ENCODE measurements at places on chromosomes 3 and 15.
A peak's percentile ranks its signal among the peaks of the same experiment; 100 is the strongest.

GRCh38 chr3:160779040-160779439 is 23.0 kb downstream of the PPM1L start:
- DNase-seq = no peak

DNA sequence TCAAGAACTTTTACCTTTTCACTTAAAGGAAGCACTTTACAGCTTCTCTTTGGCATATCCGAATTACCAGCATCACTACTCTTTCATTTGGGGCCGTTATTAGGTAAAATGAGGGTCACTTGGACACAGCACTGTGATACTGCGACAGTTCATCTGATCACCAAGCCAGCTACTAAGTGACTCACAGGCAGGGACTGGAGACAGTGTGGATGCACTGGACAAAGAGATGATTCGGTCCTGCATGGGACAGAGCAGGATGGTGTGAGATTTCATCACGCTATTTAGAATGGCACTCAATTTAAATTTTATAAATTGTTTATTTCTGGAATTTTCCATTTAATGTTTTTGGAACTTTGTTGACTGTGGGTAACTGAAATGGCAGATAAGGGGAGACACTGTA is 166.9 kb upstream of the IL12A start:
- DNase-seq = no peak

DNA sequence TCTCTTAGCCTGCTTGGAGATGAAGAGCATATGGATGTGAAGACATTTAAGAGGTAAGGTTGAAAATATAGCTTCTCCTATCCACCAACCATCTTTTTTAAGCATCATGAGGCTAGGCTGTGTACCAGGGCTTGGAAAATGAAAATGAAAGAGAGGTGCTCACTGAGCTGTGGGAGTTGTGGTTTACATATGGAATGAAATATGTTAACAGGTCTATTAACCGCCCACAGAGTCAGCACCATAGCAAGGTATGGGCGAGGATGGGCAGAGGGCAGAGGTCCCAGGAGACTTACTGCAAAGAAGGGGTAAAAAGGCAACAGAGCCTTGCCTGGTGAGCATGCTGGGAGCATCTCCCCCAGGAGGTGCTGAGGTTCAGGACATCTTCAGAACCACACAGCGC is 273.1 kb downstream of the GABRG3 start:
- DNase-seq = no peak

DNA sequence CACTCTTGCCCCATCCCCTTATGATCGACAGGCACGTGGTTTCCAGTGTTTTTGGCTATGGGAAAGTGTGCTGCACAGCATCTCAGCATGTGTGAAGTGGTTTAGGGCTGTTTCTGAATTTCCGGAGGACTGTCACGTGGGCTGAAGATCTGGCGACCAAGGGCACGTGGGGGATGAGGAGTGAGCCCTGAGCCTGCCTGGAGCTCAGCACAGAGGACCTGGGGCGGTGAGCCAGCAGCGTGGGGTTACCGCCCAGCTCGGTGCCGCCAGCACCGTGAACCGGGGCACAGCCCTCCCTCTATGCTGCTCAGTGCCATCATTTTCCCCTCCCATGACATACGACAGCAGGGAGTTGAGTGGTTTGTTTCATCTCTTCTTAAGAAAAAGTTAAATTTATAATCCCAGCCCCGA is 150.2 kb downstream of the DNAJB8 start:
- DNase-seq = no peak

DNA sequence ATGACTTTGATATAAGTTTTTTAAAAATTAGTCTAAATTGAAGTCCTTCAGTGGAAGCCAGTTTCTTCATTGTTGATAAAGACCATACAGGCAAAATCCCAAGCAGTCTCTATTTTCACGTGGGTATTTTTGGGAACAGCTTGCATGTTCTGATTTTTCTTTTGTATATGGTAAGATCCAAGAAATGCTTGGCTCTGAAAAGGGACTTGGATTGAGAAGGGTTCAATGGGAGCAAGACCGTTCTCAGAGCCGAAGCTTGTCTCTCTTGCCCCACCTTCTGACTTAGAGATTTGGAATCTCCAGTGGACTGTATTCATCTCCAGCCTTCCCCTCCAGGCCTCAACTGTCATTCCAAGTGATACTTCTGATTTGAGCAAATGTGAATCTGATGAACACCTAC is 175.5 kb downstream of the CHDH start:
- DNase-seq = no peak

GRCh38 chr3:46102780-46103130 is 75.5 kb upstream of the XCR1 start:
- DNase-seq = no peak

GRCh38 chr3:129618901-129619671 is 12.6 kb upstream of the PLXND1 start:
- DNase-seq = no peak

- no peak for DNase-seq
Observed at GRCh38 chr3:196219970-196220311, 3.6 kb downstream of the SLC51A start.

DNA sequence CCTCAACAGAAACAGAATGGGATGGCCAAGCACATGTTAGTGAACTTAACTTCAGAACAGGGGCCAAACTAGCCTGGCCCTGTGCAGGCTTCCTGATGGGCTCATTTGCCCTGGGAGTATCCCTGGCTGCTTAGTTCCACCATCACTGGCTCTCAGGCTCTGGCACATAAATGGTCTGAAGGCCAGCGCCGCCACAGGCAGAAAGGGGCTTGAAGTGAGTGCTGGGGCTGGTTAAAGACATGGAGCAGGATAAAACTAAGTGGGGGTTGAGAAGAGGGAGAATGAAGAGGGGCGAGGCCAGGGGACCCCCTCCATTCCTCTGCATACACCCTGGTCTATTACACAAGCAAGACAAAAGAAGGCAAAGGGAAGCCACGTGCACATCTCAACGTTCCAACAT is 12.2 kb downstream of the SLCO2A1 start:
- DNase-seq = no peak

GRCh38 chr15:58830556-58830955 is 59.5 kb downstream of the MINDY2 start:
- no peak for DNase-seq

DNA sequence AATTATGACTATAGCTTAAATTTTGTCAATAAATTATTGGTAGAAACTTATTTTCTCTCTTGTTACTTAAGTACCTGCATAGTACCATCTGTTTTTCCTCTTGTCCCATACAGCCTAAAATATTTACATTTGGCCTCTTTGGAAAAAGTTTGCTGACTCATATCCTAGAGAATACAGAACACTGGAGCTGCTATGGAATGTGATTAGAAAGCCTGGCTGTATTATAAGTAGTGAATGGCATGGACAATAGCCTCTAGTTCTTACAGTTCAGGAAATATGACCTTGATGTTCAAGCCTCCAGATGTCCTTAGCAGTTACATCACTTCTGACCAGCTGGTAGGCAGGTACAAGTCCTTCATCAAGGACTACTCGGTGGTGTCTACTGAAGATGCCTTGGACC is 28.3 kb downstream of the ST8SIA2 start:
- peak; percentile 10 for DNase-seq

DNA sequence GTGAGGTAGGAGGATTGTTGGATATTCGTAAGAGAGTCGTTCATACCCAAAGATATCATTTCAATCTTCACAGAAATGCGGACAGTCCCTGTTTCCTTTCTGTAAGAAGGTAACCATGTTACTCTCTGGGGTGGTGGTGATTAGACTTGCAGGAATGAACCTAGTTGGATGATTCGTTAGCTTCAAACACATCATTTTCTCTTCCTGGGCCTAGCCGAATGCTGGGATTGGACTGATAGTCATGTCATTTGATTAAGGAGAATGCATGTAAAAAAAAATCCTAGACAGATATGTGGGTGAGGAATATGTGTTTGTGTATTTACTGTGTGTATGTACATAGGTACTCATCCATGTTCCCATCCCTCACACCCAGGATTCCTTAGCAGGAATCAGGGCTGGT is 12.4 kb downstream of the SLCO3A1 start:
- no peak for DNase-seq

DNA sequence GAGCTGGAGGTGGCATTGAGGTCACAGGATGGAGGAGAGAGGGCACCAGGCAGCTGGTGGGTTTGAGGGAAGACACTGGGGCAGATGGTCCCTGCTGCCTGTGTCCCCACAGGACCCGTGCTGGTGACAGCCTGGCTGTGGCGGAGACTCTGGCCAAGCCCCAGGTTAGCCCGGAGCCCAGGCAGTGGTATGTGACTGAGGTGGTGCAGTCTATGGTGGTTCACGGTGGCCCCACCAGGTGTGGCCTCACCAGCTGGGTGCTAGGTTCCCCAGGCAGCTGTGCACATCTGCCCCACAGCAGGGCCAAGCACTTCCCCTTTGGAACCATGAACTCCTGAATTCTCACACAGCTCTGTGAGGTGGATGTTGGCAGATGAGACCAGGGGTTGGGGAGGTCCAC is 15.4 kb downstream of the PLXNA1 start:
- no peak for DNase-seq

GRCh38 chr3:62892951-62893350 is 17.7 kb upstream of the CADPS start:
- no peak for DNase-seq

DNA sequence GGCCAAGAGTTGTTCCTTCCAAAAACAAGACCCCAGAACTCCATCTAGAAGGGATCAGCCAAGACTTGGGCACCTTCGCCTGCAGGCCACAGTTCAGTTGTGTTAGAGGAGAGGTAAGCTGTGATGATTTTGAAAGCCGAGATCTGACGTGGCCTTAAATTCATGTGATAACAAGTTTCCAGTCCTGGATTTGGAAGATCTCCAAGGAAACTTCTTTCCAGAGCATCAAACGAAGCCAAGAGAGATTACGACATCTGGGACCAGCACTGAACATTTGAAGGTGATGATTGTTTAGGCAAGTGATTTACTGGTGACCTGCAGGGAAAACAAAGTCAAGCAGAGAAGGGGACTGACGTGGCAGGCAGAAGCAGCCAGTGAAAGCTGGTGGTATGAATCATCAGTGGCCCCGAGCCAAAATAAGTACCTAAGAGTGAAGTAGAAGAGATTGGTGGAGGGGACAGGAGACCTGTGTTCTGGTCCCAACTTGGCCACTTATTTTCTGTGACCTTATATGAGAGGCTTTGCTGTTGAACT is 339.0 kb upstream of the PROK2 start:
- peak; percentile 91 for DNase-seq

DNA sequence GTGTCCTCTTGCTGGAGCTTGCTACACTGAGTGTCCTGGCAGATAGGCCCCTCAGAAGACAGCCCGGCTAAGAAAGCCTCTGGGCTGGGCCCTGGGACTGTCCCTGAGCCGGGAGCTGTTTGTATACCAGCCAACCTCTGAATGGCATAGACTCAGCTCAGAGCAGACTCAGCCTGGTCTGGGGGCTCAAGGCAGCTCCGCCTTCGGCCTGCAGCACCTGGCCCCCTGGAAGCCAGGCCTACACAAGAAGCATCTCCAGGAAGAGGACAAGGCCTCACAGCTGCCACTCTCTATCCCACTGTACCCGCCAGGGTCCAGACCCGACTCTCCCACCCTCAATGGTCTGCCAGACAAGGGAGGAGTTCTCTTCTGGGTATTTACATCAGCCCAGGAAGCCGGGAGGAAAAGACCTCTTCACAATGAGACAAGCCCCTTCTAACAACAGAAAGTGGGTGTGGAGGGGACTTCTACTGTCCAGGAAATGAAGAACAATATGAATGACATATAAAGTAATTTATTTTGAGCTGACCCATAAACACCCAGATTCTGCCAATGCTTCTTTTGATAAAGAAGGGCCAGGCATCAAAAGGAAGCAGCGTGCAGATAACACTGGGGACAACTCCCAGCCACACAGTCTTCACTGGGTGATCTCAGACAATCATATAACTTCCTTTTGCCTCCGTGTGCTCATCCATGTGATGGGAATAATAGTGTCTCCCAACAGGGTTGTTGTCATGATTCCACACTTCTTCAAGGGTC is 110.2 kb downstream of the TPRA1 start:
- DNase-seq = no peak

GRCh38 chr15:89822026-89822425 is 7.4 kb upstream of the ANPEP start:
- no peak for DNase-seq

DNA sequence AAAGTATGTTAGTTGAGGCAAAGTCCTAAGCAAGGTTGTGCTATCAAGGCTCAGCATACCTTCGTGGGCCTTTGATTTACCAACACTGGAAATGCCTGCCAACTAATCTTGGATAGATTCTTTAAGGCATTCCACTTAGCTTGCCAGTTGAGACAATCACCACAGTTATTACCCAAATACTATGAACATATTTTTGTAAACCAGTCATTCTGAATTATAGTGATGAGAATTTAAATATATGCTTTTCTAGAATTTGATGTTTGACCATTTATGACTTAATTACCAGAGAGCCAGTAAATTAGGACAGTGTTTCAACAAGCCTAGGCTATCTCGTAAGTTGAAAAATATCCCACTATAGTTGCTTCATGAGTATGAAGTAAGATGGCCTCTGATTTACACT is 15.5 kb downstream of the TRIM59 start:
- peak; percentile 40 for DNase-seq

DNA sequence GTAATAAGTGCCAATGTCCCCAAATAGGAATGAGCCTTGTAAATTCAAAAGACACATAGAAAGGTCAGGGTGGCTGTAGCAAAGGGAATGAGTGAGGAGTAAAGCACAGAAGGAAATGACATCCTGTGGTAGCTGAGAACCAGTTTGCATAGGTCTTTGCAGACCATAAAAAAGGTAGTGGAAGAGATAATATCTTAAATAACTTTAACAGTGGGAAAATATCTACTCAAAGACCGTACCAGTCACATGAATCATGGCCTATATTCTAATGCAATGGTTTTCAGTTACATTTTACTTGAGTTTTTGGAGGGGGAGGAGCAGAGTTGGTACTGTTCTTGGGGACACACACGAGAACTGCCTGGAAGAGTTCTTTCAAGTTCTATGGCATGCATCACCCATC is 297.3 kb upstream of the ADAMTS9 start:
- no peak for DNase-seq

- DNase-seq = no peak
Observed at GRCh38 chr15:36638671-36639070, 59.2 kb downstream of the CDIN1 start.

- no peak for DNase-seq
Observed at GRCh38 chr3:132784502-132785025, 62.4 kb upstream of the NPHP3 start.

All from AG04449 (cell line).